ENCODE measurements at places on chromosomes 5 and 9.

- no peak for DNase-seq
Observed at GRCh38 chr9:92770360-92770995, 5.8 kb upstream of the BICD2 start.

- DNase-seq = peak; percentile 29
Observed at GRCh38 chr5:16934123-16934522, 2.0 kb downstream of the MYO10 start.

GRCh38 chr5:100595812-100596173, 60.6 kb downstream of the FAM174A start:
- no peak for DNase-seq

- DNase-seq = no peak
Observed at GRCh38 chr5:22926574-22926973, 73.4 kb upstream of the CDH12 start.

DNA sequence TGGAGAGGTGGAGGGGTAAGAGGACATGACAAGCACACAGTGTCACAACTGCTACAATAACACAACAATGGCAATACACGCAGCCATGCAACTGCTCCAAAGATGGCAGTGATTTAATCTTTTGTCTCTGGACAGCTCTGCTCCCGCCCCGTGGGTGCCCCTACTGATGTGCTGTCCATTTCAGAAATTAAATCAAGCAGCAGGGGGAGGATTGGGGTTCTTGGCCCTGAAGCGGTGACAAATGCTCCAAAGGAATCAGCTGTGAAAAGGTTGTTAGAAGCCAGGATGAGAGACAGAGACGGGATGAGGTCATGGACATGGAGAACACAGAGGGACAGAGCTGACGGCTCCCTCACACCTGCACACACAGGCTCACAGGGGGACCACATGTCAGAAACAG, 22.6 kb downstream of the CNTFR start:
- DNase-seq = no peak

- DNase-seq = no peak
Observed at GRCh38 chr5:129554134-129554904, 94.2 kb downstream of the ADAMTS19 start.

Measured in activated CD4-positive, alpha-beta T cell treated with anti-CD3 and anti-CD28 coated beads for 24 hours (primary cell).